Substantia nigra (tissue), 51 donors: ENCODE measurements at places on chromosomes 11 and 22.

DNA sequence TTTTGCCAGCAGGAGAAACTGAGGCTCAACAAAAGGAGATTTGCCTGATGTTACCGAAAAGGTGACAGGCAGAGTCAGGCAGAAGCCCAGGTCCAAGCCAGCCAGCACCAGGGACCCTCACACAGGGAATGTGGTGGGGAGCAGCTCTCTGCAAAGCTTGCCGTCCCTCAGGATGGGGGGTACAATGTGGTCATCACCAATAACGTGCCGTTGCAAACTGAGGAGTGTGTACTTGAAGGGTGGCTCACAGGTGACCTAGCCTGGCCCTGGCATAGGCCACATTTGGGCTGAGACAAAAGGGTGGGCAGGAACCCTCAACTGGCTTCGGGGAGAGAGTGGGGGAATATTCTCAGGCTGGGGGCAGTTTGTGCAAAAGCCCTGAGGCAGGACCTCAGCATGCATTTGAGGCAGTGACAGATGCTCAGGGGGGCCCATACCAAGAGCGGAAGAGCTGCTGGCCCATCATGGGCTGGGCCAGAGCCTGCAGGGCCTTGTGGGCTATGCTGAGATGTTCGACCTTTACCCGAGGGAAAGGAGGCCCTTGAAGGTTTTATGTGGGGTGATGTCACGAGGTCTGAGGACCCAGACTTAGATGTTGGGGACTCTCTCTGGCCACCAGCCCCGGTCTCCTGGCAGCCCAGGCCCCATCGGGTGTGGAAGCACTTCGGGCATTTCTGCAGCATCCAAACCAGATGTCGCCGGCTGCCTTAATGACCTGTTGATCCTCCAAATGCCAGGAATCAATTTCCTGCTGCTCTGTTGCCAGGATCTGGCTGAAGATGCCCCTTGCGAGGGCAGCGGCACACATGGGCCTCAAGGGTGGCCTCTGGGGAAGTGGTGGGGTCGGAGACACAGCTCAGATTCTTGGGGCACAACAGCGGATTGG lies 57.4 kb upstream of the SHISAL1 start:
- DNase-seq: no peak

GRCh38 chr11:70568035-70568813 lies 169.9 kb downstream of the CTTN start:
- DNase-seq: peak; percentile 41

GRCh38 chr22:47080100-47080499 lies 317.6 kb downstream of the TBC1D22A start:
- no peak for DNase-seq

DNA sequence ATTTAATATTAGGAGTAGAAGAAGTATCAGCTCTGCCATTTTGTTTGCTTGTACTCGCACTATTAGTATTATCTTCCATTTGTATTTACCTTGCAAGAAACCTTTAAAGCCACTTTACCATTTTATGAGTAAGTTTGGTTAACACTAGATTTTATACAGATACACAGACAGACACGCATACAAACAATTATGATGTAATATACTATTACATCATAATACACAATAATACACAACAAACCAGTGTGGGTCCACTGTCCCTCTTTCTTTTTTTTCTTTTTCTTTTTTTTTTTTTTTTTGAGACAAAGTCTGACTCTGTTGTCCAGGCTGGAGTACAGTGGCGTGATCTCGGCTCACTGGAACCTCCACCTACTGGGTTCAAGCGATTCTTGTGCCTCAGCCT lies 170.3 kb upstream of the NARS2 start:
- DNase-seq: no peak
